ENCODE measurements at places on chromosomes 11 and 22.

GRCh38 chr11:75262961-75263852 lies 22.6 kb downstream of the TPBGL start:
- DNase-seq, result no peak

- DNase-seq, result no peak
These were observed 43.6 kb downstream of the PPARA start for GRCh38 chr22:46193898-46194310.

- no peak for DNase-seq
These were observed 2.2 kb downstream of the ARSA start for GRCh38 chr22:50625568-50626313.

DNA sequence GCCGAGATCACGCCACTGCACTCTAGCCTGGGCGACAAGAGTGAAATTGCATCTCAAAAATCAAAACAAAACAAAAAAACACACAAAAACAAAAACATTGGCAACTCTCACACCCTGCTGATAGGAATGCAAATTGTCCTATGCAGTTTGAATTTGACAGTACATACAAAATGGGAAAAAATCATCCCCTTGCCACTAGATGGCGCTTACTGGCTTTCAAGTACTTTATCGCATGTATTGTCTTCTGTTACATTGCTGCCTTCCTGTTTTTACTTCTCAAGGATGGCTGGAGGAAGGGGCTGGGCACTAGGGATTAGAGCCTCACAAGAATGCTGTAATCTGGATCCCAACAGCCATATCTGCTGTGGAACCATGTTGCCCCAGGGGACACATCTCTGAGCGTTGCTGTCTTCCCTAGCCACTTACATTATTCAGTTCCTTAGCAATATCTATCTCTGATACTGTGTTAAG lies 59.4 kb upstream of the A4GALT start:
- peak; percentile 74 for DNase-seq

DNA sequence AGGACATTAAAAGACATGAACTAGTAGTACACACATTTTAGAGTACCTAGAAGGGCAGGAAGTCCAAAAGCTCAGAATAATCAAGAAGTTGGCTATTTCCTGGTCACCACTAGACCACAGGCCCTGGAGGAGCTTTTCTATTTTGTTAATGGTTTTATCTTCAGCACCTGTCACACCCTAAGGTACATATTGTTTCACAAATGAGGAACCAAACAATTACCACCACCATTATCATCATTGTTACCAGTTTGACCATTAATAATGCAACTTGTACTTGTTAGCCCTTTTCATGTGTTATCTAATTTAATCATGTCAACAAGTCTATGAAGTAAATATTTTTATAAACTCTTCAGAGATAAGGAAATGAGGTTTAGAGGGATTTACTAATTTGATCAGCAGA lies 4.9 kb downstream of the MRPL48 start:
- no peak for DNase-seq

DNA sequence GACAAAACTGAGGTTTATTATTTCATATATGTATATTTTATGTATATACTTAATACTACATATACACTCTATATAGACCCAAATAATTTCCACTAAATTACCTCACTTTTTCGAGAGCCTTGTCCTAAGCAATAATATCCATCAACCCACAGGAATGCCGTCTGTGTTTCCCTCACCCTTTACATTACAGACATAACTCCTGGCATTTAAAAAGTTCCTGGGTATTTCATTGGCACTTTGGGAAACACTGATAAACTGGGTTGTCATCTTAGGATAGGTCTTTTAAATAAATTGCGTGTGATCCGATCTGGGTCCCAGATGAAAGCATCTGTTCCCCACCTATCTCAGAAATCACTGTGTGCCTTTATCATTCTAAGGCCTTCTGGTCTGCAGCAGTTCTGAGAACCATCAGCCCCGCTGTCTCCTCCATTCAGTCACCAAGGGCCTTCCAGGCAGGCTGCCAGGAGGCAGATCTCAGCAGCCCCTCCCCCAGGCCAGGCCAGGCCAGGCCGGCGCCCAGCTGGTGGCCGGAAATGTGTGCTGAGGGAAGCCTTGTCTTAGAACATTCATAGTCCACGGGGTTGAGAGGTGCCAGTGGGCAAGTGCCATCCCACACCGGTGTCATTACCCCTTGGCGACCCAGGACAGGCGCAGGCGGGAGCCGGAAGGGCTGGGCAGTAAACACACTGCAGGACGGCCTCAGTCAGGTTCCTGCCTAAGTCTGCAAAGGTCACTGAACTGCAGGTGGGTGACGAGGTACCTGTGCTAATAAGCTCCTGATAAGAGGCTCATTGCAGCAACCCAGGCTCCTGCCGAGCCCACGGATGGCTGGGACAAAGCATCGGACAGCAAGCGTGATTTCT lies 3.3 kb downstream of the FGF19 start:
- peak; percentile 78 for DNase-seq

GRCh38 chr11:128161994-128162393 lies 425.4 kb downstream of the ETS1 start:
- DNase-seq, result no peak

DNA sequence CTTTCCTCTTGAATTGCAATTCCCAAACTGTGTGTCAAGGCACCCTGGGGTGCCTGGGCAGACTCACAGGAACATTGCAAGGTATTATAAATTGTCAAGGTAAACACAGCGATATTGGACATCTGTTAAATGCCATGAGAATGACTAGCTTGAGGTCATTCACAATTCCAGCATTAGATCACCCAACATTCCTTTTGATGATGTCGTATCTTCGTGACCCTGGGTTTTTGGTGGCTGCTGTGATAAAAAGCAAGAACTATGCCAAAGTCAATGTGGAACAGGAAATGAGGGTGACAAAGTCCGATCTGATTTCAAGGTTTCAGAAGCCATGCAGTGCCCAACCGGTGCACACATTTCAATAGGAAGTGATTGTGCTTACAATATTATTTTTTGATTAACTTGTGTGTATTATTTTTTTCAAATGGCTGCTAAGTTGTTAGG lies 458.4 kb downstream of the MIAT start:
- DNase-seq, result no peak

DNA sequence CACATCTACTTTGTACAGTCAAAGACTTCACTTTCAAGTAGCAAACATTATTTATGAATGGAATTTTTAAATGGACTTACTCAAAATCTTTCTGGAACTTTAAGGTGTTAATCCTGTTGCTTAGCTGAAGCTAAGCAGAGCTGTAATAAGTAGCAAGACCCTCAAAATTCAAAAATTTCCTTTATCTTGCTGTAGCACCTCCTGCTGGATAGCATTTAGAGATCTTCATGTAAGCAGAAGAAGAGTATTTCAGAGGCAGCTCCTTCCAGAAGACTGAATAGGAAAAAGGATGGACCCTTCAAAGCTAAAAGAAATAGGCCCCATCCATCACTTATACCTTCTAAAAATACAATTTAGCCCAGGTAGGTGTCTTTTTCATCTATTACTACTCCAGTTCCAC lies 3.4 kb downstream of the PHF21A start:
- DNase-seq, result no peak

- DNase-seq, result peak; percentile 58
These were observed 24.2 kb downstream of the TSKU start for GRCh38 chr11:76807206-76807875.

GRCh38 chr11:78840200-78840599 lies 265.5 kb upstream of the NARS2 start:
- DNase-seq, result no peak

- no peak for DNase-seq
These were observed 145.9 kb upstream of the PITPNB start for GRCh38 chr22:28064920-28065319.

DNA sequence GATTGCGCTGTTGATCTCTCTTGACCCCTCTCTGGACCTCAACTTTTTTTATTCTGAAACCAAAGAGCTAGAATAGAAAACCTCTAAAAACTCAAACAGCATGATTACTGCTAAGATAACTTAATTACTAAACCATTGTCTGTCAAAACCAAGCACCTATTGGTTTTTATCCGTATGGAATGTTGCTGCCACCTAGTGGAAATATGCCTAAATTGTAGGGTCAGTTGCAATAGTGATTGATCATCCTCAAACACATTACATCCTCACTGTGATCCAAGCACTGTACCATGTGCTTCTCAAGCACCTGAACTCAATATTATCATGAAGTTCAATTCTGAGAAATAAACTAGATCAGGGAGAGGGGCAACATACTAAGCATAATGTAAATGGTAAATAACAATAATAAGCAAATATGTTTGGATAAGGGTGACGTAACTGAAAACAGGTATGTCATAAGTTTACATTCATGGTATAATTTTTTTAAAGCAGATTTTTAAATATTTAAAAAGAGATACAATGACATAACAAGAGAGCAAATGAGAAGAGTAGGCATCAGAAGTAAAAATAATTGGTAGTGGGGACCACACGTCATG lies 3.8 kb upstream of the OR5A2 start:
- DNase-seq, result no peak

DNA sequence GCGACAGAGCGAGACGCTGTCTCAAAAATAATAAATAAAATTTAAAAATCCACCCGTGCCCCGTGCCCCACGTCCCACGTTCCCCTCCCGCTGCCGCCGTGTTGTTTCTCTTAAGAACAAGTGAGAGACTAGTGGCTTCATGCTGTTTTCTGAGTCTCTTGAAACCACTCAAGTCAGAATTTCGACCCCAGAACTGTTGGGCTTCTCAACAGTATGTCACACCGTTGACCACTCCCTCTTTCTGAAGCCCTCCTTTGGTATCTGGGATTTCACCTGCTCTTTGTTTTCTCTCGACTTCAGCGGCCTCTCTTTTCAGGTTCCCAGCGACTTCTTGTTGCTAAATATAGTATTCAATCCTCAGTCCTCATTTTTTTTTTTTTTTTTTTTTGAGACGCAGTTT lies 974 bp downstream of the PPIL2 start:
- DNase-seq, result no peak

GRCh38 chr11:126322996-126323395 lies 19.1 kb downstream of the DCPS start:
- DNase-seq, result no peak

DNA sequence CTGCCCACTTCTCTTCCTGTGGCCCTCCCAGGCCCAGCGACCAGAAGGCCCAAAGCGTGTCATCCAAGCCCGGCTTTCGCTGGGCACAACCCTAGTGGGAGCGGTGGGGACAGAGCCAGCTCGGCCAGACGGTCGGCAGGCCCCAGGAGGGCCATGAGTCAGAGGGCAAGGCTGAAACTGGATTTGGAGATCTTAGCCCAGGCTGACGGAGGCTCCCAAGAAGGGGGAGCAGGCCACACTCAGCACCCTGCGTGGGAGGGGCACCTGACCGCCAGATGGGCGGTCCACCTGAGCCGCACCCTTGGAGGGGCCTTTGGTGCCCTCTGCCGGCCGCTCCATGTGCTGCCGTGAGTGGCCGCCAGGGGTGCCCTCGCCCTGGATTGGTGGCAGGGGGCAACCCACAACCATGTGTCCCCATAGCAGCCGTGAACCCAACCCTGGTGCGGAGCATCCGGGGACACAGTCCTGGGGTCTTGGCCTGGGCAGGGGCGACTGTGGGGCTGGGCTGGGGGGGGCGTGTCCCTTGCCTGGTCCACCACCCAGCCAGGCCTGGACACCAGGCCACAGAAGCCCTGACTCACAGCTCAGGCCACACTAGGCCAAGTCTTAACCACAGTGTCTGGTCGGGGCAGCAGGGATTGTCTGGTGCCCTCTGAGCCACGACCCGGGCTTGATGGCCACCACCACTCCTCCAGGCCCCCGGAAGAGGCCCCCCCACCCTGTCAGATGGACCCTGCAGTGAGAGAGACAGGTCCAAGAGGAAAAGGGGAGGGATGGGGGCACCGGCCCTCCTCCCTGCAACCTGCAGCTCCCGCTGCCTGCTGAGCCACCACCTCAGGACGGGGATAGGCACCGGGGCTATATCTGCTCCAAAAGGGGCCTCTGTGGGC lies 19.2 kb upstream of the TALDO1 start:
- DNase-seq, result no peak

DNA sequence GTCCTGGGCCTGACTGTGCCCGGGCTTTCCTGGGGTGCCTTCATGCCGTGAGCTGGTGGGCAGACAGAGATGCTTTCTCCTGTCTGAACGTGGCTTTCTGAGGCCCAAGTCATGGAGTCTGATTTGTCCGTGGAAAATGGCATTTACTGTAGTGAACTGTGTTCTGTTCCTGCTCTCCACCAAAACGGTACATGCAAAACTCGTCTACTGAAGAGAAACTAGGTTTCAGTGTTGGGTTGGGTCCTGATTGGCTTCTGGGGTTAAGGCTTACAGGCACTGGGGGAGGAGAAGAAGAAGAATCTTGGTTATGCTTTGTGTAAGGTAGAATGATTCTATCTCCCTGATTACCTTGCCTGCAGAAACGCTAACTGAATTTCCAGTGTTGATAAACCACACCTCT lies 541.7 kb downstream of the NTM start:
- DNase-seq, result no peak

DNA sequence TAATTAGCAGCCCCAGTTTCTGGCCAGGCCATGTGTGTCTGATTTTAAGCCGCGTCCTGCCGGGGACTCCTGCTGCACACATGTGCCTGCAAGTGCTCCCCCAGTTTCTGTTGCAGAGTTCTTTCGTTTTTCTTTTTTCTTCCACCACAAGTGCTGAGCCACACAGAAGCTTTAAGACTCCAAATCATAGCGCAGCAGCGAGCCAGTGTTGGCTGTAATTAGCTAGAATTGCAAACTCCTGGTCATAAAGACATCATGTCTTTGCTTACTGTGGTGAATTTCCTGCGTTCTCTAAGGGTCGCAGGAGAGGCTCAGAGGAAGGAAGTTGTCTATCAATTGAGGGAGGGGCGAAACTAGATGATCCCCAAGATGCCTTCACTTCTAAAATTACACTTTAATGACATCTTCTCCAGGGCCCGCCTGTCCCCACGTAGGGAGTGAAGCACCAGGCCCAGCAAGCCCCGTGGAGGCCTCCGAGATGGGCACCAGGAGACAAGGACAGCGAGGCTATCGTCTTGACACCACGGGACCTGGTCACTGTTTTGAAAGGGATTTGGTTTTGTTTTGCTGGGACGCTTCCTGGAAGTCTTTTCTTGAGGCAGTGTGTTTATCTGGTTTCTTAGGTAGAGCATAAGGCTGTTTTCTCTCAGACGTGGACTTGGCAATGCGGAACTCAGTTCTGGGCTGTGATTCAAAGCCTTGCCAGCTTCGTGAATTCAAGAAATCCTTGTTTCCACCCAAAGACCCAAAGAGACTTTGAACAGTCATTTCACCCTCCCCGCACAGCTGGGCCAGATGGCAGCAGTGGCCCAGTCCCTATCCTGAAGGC lies 71.8 kb downstream of the UBASH3B start:
- DNase-seq, result no peak

- no peak for DNase-seq
These were observed 344.2 kb downstream of the SHANK2 start for GRCh38 chr11:70908223-70908622.

DNA sequence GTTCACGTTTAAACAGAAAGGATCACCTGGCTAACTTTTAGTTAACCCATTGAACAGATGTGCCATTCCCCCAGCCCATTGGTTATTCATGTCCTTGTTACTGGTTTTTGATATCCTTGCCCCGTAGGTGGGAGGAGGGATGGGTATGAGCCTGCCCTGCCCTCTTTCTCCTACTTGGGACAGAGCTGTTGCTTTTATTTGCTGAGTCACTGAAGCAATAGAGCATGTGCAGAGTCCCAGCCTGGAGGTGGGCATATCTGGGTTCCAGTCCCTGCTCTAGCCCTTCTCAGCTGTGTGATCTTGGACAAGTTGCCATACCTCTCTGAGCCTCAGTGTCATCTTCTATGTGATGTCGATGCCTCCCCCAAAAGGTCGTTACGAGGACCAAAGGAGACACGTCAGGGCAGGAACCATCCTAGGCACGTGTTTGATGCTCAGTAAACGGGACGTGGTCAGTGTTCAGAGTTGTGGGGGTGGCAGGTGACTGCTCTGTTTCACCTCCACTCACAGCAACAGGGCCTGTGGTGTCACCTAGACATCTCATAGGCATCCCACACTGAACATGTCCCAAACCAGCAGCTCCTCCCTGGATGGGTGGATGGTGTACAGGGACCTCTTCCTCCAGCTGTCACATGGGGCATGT lies 61.0 kb downstream of the BMAL1 start:
- no peak for DNase-seq

Measured in SHP77 treated with DMSO at 0.1 percent for 48 hours (cell line).